ENCODE measurements at places on chromosomes 2 and 18.

- DNase-seq, result no peak
These were observed 4.1 kb downstream of the TCF23 start for GRCh38 chr2:27152796-27153464.

GRCh38 chr2:48397281-48397680 lies 132.7 kb upstream of the STON1 start:
- DNase-seq, result no peak

GRCh38 chr2:30481323-30481800 lies 34.3 kb downstream of the LCLAT1 start:
- no peak for DNase-seq

- no peak for DNase-seq
These were observed 344.6 kb upstream of the CHAC2 start for GRCh38 chr2:53422979-53423378.

DNA sequence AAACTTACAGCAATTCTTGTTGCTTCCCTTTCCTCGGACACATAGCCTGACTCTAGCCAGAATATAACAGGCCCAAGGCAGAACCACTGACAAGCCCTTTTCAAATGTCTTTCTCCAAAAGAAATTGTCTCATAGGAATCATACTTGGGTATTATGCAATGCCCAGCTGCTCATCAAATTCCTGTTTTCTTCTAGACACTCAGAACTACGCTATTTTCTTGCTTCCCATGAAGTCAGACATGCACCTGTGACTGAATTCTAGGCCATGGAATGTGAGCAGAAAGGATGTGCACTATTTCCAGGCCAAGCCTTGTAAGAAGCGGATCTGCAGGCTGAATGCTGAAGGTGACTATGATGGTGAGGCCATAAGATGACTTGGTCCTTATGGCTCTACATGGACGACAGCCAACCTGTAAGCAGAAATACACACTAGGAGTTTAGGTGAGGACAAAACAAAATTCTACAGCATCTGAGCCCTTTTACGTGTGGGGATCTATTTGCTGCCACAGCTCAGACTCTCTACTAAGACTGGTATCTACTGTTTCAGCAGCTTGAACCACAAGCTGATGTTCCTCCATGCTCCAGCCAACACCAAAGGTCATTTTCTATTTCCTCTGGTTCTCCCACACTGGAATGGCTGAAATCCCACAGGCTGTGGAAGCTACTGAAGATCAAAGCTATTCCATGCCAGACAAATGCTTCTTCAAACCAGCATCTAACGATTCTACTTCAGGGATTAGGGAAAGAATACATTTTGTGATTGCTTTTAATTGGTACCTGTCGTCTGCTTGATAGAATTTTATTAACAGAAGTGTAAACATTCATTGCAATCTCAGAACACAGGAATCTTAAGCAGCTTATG lies 378.7 kb downstream of the RBM43 start:
- DNase-seq, result no peak

DNA sequence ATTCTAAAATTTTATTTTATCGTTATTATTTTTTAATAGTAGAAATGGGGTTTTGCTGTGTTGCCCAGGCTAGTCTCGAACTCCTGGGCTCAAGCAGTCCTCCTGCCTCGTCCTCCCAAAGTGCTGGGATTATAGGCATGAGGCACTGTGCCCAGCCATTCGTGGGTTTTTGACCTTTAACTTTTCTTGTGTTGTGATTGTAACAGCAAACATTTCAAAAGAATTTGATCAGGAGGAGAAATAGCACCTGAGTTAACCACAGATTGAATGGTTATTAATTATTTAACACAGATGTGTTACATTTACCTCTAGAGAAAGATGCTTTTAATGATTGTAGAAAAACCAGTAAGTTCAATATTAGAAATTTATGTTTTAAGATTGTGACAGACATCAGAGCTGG lies 132.0 kb downstream of the HAUS1 start:
- DNase-seq, result no peak

GRCh38 chr2:112876257-112876970 lies 34.6 kb upstream of the IL37 start:
- DNase-seq, result no peak

- DNase-seq, result no peak
These were observed 85.3 kb upstream of the KLF7 start for GRCh38 chr2:207251022-207251421.

GRCh38 chr18:59994357-59994756 lies 94.6 kb downstream of the PMAIP1 start:
- no peak for DNase-seq

- DNase-seq, result no peak
These were observed 200.9 kb downstream of the NYAP2 start for GRCh38 chr2:225600444-225600843.

- DNase-seq, result no peak
These were observed 9.8 kb downstream of the SERTAD2 start for GRCh38 chr2:64643838-64644457.

- no peak for DNase-seq
These were observed 19.8 kb downstream of the FAM171B start for GRCh38 chr2:186713691-186714090.

GRCh38 chr2:173370198-173370597 lies 15.5 kb downstream of the CDCA7 start:
- DNase-seq, result no peak

DNA sequence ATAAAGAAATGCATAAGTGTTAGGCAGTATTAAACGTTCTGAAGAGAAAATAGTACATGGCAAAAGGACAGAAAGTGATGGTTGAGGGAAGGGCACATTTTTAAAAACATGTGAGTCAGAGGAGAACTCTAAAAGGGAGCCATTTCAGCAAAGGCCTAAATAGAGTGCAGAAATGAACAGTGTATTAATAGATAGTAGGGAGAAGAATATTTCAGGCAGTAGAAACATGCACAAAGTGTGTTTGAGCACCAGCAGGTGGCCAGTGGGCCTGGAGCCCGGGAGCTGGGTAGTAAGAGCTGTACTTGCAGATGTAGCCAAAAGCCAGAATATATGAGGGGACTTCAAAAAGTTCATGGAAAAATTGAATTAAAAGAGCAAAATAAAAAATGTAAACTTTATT lies 288.1 kb upstream of the FIGN start:
- DNase-seq, result no peak

Measured in stimulated activated CD8-positive, alpha-beta memory T cell treated with anti-CD3 and anti-CD28 coated beads, Interleukin-4, amount 100 ng/mL, for 4 hours (primary cell).